NCI-H524 (cell line): ENCODE measurements at places on chromosomes 2 and 18.

DNA sequence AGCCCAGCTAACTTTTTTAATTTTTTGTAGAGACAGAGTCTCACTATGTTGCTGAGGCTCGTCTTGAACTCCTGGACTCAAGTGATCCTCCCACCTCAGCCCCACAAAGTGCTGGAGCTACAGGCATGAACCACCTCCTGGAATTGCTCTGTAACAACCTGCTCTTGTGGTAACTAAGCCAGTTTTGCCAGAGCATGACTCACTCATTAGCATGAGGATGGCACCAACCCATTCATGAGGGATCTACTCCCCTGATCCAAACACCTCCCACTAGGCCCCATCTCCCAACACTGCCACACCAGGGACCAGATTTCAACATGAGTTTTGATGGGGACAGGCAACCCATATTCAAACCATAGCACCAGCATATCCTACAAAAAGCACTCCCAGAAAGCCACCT lies 348.9 kb upstream of the RAB12 start:
- no peak for DNase-seq

DNA sequence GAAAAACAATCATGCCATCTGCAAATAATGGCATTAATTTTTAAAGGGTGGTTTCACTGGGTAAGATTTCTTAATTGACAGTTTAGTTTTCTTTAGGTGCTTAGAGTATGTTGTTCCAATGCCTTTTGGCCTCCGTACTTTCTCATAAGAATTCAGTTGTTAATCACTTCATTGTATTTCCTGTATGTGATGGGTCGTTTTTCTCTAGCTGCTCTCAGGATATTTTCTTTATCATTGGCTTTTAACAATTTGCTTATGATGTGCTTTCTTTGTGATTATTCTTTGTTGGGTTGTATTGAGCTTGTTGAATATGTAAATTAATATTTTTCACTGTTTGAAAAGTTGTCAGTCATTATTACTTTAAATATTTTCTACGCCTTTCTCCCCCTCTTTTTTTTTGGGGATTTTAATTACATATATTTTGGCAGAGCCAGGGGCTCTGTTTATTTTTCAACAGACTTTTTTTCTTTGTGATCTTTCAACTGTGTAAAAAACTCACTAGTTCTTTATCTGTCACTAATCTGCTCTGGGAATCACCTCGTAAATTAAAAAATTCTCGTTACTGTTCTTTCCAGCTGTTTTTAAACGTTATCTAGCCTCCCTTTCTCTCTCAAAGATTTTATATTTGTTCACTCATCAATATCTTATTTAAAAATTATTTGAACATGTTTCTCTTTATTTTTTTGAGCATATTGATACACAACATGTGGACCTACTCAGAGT lies 56.2 kb upstream of the IL1R1 start:
- DNase-seq: no peak

GRCh38 chr18:62880673-62881364 lies 165.5 kb downstream of the PHLPP1 start:
- DNase-seq: no peak

GRCh38 chr2:46298522-46299353 lies 1.5 kb downstream of the EPAS1 start:
- DNase-seq: no peak

- no peak for DNase-seq
These were observed 166.2 kb upstream of the MAP3K20 start for GRCh38 chr2:172909454-172909853.

GRCh38 chr2:73033142-73033765 lies 38.3 kb downstream of the SFXN5 start:
- DNase-seq: no peak

GRCh38 chr18:68456985-68457384 lies 257.9 kb downstream of the TMX3 start:
- DNase-seq: no peak

- no peak for DNase-seq
These were observed 9.6 kb downstream of the DCDC2C start for GRCh38 chr2:3712831-3713503.

DNA sequence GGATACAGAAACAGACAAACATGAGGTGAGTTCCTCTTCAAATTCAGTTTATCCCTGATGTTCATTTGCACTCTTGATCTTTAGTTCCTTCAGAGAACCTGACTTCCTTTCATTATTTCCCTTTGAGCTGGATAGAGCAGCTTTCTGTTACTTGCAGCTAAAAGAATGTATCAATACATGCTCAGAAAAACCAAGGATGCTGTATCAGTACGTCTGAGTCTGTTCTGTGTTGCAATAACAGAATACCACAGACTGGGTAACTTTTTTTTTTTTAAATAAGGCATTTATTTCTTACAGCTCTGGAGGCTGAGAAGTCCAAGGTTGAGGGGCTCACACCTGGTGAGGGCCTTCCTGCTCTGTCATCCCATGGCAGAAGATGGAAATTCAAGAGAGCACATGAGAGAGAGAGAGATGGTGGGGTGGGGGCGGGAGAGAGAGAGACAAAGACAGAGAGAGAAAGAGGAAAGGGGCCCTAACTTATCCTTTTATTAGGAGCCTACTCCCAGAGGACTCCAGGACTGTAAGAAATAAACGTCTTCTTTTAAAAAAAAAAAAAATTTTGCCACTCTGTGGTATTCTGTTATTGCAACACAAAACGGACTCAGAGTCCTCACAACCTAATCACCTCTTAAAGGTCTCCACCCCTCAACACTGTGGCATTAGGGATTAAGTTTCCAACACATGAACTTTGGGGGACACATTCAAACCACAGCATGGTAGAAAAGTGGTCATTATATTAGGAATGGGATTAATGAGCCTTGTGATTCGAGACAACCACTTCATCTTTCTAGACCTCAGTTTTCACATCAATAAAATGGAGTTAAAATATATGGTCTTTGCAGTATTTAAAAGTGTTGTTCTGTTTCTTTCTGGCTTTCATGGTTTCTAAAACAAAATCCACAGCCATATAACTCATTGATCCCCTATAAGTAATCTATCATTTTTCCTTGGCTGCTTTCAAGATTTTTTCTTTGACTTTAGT lies 18.4 kb upstream of the SELENOI start:
- DNase-seq: no peak

DNA sequence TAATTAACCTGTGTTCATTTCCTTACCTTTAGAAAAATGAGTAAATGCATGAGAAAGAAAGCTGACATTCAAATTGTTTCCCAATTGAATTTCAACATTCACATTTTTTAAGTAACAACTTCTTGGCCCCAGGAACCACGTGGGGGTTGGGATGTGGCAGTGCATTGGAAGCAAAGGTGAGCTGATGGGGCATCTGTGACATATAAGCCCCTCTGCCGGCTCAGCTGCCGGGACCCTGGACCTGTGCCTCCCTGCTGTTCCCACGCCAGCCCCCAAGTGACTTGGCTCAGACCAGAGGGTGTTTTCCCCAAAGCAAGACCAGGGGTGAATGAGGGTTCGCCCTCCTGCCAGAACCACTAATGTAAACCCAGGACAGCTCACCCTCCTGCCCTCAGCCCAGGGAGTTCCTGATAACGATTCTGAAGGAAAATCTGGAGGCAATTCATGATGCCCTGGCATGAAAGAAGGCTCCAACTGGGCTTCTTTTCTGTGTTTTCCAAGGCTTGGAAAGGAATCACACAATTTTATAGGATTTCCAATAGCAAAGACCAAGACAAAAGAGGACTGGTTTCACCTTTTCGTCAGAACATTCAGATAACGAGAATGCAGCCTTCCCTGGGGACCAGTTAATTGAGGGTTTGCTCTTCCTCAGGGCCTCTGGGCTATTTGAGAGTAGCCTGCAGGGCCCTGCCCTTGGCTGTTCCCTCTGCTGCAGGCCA lies 193.2 kb upstream of the TWIST2 start:
- DNase-seq: no peak

DNA sequence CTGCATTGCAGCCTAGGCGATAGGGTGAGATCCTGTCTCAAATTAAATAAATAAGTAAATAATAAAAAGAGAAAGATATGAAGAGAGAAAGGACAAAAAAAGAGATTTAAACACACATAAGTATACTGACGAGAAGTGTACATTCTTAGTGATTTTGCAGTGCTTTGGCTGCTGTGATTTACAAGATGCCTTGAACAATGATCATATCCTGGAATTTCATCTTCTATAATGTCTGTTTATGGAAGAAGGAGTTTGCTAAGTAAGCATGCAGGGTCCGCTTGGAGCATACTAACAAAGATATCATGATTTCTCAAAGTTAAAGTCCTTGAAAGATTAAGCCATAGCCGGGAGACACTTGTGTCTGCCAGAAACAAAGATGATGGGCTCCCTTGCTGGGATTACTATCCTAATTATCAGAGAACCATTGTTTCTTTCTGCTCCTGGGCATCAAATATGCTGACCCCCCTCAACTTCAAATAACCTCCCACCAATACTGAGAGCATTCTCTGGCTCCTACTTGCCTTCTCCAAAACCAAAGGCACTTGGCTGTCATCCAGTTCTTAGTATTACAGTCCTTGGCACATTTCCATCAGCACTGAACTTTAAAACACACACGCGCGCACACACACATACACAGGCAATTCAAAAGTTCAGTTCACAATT lies 47.5 kb upstream of the STAM2 start:
- peak; percentile 75 for DNase-seq

DNA sequence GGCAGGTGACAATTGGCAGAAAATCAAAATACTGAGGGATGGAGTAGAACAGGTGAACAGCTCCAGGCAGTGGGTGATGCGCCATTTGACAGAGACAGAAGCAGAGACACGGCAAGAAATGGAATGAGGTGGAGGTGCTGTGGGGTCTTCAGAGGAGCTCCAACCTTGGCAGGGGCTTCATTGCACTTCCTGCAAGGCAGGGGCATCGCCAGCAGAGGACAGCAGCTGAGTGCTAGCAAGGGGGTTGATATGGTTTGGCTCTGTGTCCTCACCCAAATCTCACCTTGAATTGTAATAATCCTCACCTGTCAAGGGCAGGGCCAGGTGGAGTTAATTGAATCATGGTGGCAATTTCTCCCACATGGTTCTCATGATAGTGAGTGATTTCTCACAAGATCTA lies 42.8 kb downstream of the CCDC68 start:
- no peak for DNase-seq

DNA sequence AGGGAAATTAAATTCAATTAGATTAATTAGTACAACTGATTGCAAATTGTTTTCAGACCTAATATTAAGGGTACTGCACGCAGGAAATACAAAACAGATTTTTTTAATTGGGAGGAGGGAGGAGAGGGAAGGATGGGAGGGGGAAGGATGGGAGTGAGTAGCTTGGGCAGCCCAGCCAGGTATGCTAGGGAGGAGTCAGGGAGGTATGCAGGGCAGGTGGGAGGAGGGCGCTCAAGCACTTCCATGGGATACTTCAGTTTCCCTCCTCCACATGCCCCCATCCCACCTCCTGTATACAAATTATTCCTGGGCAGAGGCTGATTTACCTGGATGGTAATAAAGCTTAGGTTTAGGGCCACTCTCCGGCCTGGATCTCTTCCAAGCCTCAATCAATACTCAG lies 76.6 kb upstream of the CAPN13 start:
- DNase-seq: no peak

DNA sequence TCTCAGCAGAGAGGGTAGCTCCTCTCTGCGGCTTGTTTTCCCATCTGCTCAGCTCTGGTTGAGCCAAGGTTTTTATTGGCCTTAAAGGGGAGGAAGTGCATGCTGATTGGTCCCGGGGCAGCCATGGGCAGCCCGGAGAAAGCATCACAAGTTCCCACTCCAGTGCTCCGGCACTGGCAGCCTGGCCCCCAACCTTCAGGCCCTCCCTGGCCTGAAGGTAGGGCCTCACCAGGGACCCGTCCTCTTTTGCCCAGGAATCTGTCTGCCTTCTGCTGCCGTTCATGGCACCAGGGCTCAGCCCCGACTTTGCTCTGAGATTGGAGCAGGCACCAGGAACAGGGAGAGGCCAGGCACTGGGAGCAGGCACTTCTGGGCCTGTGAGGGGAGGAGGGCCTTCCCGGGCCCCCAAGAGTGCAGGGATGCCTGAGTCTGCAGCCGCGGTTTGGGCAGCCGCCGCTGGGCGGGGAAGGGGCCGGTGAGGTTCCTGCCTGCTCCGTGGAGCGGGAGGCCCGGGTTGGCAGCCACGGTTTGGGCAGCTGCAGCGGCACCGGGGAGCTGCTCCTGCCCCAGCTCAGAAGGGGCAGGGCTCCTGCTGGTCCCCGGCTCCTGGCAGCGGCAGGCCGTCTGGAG lies 17.5 kb upstream of the ILKAP start:
- peak; percentile 30 for DNase-seq

DNA sequence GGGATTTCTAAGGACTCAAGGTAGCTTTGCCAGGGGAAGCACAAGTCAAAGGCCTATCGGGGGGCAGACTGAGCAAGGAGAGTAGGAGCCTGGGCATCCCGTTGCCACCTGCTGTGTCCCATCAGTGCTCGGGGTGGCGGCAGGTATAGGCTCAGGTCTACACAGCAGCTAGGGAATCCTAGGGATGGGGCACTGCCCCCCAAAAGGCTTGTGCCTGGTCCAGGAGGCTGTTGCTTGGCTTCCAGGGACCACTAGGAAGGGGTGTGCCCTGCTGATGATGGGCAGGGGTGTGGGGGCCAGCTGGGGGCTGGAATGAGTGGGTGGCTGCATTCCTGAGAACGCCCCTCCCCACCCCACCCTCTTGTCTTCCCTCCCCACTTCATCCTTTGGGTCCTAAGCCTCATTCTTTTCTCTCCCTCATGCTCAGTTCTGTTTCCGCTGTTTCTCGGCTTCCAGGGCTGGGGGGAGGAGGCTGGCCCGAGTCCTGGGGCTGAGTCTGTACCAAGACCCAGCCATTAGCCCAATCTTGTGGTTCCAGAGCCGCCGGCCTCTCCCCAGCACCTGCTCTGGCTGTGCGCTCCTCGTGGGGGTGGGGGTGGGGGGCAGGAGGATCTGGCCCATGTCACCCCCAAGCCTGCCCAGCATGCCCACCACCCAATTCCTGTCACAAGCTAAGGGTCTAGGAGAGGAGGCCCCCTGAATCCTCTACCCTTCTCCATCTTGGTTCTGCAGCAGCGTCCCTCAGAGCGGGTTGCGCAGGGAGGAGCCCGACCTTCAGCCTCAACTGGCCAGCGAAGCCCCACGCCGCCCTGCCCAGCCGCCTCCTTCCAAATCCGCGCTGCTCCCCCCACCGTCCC lies 12.8 kb downstream of the SPEG start:
- DNase-seq: no peak

DNA sequence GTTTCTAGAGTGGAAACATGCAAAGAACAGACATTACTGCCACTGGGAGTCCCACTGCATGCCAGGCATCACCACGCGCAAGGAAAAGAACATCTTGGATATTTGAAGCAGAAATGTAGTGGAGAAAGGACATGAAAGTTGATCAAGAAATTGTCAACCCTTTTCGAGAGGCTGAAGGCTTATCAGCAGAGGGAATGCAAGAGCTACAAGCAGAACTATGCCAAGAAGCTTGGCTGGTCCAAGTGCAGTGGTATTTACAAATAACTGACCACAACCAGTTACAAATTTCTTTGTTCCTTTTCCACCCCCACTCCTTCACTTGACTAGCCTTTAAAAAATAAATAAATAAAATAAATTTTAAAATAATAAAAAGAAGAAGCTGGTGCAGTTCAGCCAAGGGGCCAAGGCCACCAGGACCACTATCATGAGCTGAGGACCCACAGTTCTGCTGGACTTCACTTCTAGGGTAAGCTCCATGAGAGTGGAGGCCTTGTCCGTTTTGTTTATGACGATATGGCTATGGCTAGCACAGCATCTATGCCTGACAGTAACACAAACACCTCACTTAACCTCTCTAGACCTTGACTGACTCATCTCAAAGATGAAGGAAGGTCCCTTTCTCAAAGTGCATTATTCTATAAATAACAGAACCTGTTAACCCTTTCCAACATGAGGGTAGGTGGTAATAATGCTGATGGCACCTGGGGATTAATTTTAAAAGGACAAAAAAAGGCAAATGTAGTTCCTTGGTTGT lies 20.9 kb downstream of the MARCHF4 start:
- no peak for DNase-seq

- peak; percentile 24 for DNase-seq
These were observed 44.9 kb downstream of the CYP27C1 start for GRCh38 chr2:127175041-127175721.

GRCh38 chr2:128809880-128810279 lies 491.2 kb upstream of the HS6ST1 start:
- DNase-seq: no peak
